ENCODE measurements at places on chromosomes 3 and 15.

DNA sequence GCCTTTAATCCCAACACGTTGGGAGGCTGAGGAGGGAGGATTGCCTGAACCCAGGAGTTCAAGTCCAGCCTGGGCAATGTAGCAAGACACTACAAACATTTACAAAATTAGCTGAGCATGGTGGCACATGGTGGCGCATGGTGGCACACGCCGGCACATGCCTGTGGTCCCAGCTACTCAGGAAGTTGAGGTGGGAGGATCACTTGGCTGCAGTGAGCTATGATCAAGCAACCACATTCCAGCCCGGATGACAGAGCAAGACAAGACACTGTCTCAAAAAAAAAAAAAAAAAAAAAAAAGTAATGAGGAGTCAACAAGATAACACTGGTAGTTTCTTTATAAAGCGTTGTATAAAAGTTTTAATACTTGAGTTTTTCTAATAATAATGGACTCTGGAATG, 10.1 kb downstream of the FEZF2 start:
- DNase-seq = no peak

- DNase-seq = peak; percentile 90
Observed at GRCh38 chr3:40584625-40585189, 59.9 kb downstream of the ZNF621 start.

DNA sequence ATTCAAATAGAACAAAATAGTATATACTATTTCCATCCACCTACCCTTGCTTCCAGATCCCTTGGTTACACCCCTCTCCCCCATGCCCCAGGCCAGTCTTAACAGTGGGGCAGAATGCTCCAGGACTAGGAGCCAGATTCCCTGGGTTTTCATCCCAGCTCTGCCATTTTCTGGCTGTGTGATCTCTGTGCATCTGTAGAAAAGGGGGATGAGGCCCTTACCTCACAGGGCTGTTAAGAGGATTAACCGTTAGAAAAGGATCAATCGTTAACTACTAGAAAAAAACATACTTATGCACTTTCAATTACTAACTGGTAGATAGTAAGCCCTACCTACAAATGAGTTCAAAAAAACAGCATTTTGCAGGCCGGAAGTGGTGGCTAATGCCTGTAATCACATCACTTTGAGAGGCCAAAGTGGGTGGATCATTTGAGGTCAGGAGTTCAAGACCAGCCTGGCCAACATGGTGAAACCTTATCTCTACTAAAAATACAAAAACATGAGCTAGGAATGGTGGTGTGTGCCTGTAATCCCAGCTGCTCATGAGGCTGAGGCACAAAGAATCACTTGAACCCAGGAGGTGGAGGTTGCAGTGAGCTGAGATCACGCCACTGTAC, 11.7 kb downstream of the EBLN2 start:
- no peak for DNase-seq

- no peak for DNase-seq
Observed at GRCh38 chr3:56758539-56758981, 43.2 kb downstream of the ARHGEF3 start.

GRCh38 chr3:159499031-159499793, 489.4 kb upstream of the IL12A start:
- DNase-seq = no peak

DNA sequence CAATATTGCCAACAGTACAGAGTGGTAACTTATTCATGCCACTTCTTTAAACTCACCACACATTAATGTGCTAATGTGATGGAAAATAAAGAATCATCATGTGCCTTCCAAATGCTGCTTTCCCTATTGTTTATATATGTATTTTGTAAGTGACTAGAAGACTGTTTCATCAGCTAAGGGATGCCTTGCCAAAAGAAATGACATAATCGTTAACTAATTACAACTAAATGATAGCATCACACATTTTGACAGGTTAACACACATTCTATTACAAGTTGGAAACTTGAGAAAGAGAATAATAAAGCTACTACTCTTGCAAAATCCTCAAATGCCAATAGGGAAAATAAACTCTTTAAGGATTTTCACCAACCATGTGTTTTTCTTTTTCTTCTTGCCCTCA, 329.9 kb upstream of the AGTR1 start:
- no peak for DNase-seq

GRCh38 chr3:197675563-197675860, 61.2 kb downstream of the RUBCN start:
- DNase-seq = no peak

DNA sequence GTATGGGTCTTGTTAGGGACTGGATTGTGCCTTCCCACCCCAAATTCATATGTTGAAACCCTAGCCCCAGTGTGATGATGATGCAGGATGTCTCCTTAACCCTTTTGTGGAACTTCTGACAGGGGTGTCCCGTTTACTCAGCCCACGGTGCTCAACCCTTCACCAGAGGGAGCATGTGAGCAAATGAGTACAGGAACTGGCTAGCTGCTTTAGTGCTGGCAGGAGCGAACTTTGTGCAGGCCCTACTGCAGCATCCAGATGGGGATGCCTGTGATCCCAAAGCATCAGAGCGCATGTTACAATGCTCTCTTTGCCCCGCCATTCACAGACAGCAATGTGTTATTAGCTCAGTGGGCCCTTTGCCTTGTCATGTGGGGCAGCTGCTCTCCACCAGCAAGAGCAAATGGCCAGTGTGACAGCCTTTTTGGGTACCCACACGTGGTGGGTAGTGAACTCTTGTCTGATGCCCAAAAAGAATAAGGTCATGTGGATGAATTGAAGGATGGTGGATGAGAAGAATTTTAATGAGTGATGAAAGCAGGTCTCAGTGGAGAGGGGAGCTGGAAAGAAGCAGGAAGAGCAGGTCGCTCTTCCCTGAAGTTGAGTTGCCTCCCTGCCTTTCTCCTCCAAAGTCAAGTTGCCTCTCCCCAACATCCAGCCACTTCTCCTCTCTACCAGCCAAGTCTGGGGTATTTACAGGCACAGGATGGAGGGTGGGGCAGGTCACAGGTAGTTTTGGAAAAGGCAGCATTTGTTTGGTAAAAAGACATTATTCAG, 63.3 kb upstream of the STRIT1 start:
- no peak for DNase-seq

DNA sequence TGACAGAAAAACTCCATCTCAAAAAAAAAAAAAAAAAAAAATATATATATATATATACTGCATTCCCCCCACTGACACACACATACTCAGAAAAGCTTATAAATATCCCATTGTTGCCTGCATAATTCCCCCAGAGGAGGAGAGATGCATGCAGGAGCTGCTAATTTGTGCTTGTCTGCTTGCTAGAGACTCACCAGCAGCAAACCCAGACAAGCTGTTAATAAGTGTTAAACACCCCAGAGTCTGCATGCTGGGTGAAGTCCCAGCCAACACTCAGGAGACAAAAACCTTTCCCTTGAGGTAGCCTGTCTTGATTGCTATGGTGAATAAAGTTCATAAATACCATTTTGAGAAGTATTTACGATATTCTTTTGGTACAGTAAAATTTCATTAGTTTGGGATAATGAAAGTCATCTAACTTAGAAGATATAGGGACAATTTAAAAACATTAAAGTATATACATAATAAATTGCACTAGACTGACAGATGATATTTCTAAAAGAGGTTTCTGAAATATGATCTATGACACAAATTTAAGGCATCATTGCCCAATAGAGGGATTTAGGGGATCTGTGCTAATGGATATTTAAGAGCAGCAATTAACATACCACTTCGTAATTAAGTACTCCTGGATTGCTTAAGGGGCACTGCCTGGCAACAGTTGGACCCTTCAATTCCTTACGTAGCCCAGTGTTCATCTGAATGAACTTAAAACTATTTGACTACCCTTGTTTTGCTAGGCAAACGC, 400.0 kb upstream of the C2CD4B start:
- DNase-seq = no peak

- no peak for DNase-seq
Observed at GRCh38 chr3:191030491-191030890, 168.0 kb upstream of the GMNC start.

DNA sequence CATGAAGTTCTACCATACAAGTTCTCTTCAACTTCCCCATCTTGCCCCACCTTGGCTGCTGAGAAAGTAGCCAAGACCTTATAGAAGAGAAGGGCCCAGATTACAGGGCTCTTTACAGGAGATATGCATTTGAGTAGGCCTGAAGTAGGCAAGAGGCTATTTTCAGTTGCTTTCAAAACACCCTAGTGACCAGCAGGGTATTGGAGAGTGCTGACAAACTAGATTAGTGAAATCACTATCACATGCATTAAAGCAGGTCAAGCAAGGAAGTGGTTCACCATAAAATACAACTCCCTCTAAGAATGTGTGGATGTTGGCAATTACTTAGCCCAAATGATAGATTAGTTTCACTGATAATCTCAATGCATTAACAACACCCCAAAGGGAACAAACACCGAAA, 2.7 kb upstream of the LZTFL1 start:
- no peak for DNase-seq

GRCh38 chr3:50275996-50276761, 2.7 kb upstream of the LSMEM2 start:
- DNase-seq = no peak

GRCh38 chr15:89494941-89495637, 1.3 kb downstream of the RHCG start:
- DNase-seq = peak; percentile 40

DNA sequence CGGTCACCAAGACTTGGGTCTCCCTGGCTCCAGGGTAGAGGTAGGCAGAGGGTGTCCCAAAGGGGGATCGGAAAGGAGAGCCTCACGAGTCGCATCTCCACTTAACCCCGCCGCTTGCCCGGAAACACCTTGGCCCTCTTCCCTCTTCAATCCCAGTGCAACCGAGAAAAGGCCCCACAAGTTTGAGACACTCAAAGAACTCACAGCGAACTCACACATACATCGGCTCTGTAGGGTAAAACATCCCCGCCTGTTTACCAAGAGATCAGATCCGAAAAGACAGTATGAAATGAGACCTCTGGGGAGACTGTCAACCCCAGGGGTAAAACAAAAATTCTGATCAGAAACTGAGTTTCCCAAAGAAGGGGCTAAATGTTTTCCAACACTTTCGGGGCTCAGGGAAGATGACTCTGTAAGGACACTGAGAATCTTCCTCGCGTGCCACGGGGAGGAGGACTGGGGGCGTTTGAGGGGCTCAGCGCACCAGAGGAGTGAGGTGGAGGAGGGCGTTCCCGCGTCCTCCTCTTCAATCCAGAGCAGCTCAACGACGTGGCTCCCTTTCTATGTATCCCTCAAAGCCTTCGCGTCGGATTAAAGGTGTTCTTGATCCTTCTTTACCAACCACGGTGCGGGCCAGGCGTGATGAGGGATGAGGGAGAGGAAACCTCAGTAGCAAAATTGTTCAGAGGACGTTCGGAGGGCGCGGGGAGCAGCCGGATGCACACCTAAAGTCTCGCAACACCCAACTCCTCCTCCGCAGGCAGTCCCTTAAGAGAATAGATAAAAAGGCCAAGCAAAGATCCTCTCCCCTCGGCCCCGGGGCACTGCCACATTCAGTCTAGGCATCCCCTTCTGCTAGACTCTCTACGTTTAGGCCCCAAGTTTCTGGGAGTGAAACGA, 3.7 kb downstream of the WNT5A start:
- no peak for DNase-seq

DNA sequence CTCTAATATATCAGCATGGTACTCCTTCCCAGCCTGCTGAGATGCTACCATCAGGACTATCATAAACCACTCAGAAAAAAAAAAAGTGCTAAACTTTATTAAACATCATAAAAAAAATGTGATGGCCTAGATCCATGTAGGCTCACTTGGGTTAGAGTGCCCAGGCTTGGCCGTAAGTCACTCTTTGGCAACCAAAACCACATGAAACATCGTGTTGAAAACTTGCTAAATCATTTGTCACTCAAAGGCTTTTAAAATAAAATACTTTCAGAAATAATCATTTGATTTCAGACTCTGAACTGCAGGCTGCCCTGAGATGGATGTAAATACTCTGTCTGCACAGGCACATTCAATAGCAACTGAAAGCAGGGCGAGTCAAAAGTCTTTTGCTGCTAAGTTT, 78.4 kb upstream of the WNT5A start:
- DNase-seq = no peak

DNA sequence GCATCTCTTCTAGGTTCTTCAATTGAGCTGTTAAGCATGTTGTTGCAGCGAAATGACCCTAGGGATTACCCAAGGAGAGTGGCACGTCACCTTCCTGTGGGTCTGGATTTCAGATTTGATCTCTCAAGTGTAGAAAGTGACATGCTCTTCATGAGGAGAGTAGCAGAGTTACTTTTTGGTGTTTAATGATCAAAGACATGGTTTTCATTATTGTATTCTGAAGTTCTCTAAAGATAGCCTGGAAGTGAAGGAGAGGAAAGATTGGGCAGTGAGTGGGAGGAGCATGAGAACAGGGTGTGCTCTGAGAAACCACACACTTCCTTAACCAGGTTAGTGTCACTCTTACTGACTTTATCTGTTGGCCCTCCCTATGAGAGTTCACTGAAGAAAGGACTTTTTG, 153.6 kb downstream of the AKAP13 start:
- DNase-seq = no peak

- DNase-seq = peak; percentile 56
Observed at GRCh38 chr15:71784719-71785118, 25.6 kb upstream of the NR2E3 start.

DNA sequence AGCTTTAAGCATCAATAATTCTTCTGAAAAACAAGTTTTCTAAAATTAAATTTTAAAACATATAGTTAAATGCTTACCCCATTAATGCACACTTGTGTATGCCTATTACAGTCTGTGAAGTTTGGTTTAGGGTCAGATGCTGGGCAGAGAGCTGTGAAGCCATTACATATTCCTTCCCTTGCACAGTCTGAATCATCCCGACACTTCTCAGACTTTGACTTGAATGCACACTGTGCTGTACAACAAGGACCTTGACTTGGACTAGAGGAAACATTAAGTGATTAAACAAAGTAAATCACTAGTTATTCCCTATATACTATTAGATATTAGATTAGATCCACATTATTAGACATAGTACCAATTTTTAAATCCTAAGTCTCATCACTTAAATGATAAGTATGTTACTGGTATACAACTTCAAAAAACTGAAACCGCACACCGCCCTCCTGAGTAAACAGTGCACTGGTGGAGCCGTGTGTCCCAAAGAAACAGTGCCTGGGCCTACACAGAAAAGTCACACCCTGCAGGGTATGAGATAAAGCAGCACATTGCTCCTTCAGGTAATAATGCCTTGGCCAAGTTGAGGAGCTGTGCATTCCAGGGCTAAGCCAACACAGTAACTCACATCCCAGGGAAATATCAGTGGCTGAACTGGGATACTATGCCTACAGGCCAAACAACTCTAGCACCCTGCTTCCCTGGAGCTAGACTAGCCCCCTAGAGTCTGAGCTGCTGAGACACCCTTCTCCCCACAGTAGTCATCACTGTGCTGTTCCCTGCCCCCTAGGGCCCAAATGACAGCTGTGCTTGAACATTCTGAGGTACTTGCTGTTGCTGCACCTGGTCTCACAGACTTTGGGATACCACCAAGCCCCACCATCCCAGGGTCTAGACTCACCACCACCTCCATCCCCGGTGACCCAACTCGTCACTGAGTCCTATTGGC, 137.5 kb downstream of the ADAM10 start:
- no peak for DNase-seq

GRCh38 chr3:184663756-184664155, 48.1 kb downstream of the MAGEF1 start:
- DNase-seq = no peak

Data from coronary artery (tissue), 2 donors.